ENCODE measurements at places on chromosomes 12 and 14.
A peak's percentile ranks its signal among the peaks of the same experiment; 100 is the strongest.

GRCh38 chr14:87503711-87504110 is 489.3 kb downstream of the GALC start:
- no peak for DNase-seq

- no peak for DNase-seq
Observed at GRCh38 chr12:51275088-51275487, 4.9 kb upstream of the SMAGP start.

GRCh38 chr14:50778721-50779483 is 52.1 kb downstream of the NIN start:
- no peak for DNase-seq

DNA sequence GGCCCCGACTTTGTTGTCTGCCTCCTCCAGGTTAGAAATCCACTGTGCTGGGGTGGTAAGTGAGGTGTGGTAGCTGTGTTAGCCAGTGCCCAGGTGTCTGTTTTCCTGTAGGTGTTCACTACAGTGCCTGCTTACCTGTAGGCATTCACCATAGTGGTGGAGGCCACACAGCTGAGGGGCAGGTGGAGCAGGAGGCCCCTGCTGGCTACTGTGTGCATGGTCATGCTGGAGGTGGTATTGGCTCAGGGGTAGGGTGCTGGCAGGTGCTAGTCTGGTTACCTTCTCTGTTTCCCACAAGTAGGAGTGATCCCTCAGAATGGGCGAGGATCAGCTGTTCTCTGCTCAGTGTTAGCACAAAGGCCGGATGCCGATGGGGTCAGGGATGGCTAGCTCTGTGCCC is 217.3 kb downstream of the SYT10 start:
- no peak for DNase-seq

- DNase-seq: peak; percentile 54
Observed at GRCh38 chr12:122362755-122363154, 59.7 kb downstream of the CLIP1 start.

DNA sequence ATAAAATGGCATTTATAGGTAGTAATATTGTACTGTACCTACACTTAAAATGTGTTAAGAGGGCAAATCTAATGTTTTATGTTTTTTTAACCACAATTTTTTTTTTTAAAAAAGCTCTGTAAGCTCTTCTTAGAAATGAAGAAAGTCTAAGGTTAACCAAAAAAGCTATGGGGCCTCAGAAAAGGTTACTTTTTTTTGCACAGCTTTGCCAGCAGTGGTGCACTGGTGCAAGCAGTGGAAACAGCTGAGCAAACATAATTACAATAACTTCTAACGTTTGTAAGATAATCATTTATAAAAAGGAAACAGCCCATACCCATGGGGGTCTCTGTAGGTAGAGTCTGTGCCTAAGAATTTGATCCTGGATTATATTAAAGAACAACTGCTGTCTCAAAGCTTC is 85.1 kb upstream of the NID2 start:
- DNase-seq: no peak

All from hematopoietic multipotent progenitor cell treated with erythropoietin and hydrocortisone succinate and interleukin-3 and kit ligand, for 8 days (in vitro differentiated cells).